ENCODE measurements at places on chromosomes 2 and 18.

GRCh38 chr2:127700527-127701192 lies 637 bp upstream of the SFT2D3 start:
- DNase-seq = no peak

DNA sequence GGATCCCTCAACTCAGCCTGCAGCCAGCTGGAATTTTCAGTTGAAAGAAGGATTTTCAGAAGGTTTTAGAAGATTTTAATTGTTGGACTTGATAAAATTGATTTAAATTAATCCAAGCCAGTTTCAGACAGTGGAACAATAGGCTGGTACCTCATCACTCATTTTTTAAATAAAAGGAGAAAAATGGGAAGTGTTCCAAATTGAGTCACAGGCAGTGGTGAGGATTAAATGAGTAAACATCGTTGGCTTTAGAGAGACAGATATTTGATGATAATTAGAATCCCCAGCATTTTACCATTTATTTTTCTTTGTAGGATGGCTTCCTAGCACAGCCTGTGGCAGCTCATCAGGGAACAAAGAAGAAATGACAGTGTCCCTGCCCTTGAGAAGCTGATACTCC lies 7.4 kb downstream of the CXCR4 start:
- no peak for DNase-seq

GRCh38 chr2:10086950-10087349 lies 6.7 kb upstream of the CYS1 start:
- DNase-seq = no peak

GRCh38 chr2:128472789-128473174 lies 154.1 kb upstream of the HS6ST1 start:
- DNase-seq = no peak

GRCh38 chr18:59813942-59814341 lies 85.9 kb upstream of the PMAIP1 start:
- DNase-seq = no peak

DNA sequence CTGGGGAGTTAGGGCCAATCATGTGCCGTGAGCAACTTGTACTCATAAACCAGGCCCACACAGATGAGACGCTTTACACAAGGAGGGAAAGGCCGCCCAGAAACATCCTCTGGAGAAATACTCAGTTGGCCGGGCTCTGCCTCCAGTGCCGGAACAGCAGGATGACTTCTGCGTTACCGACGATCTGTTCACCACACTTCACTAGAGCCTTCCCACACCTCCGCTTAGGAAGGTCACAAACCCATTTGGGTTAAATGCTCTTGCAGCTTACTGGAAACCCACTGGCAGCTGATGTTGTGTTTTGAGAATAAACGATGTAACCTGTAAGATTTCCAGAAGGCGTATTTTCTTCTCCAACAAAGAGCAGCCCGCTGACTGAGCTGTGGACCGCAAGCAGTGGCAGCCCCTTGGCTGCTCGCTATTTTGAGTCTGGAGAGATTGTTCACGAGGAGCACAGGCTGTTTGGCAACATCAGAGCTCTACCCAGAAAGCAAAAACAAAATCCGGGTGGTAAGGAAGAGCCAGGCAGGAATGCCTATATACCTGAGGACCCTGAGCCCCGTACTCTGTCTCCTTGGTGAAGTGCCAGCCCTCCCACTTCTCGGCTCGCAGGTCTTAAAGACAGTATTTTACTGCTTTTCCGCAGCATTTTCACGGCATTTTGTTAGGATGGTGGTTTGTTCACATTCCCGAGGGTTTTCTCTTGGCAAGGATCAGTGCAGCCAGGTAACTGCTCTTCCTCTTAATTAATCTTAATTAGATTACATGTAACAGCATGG lies 44.0 kb downstream of the COLEC12 start:
- peak; percentile 4 for DNase-seq

GRCh38 chr2:184728411-184728810 lies 130.1 kb downstream of the ZNF804A start:
- no peak for DNase-seq

DNA sequence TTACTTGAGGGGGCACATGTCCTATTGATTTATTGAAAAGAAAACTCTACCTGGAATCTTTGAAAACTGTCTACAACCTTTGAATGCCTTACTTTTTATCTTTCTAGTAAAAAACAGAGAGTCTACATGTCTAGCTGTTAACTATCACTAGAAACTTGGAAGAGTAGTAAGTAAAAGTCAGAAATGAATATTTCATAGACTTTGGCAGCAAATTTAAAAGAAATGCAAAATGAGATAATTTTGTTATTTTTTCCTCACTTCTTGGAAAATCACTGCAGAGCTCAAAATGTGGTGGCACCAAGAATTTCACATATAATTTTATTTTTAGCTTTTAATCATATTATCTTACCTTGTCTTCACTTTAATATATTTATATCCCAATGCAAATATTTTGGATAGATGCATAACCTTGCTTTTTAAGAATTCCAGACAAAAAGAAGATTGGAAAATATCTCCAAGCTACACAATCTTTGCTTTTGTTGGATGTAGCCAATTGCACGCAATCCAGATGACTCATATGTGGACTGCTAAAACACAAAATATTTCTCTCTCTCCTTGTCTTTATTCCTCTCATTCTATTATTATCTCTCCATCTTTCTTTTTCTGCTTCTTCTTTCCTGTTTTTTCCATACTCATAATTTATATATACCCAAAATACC lies 92.2 kb upstream of the DSEL start:
- no peak for DNase-seq

DNA sequence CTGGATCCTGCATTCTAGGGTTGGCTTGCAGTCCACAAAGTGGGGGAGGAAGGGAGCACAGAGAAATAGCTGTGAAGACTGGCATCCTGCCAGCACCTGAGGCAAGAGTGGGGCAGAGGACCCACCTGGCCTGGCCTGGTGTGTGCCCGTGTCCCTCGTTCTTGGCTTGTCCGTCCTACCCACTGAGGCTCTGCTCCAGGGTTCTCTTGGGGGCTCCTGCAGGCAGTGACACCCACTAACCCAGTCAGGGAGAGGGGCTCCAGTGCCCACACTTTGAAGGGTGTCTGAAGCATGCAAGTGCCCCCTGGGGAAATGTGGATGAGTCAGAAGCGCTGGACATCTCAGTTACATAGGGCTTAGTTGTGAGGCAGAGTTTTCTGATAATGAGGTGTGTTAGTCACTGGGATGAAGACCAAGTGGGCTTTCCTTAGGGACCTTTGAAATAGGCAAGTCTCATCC lies 79.4 kb downstream of the SLC4A3 start:
- no peak for DNase-seq

DNA sequence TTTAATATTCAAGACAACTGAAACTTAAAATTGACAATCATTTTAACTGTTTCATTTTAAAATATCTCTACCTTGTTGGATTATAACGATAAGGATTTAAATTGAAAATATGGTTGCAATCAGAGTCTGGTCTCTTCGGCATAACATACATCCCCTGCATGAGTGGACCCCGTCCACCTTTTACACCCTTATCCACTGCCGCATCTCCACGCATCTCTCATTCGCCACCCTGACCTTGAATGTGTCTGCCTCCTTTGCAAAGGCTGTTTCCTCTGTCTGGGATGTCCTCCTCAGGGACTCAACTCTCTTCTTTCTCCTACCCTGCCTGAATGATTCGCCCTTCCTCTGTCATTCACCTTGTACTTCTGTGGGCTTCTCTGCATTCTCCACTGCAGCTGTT lies 87.6 kb downstream of the SPATS2L start:
- DNase-seq = no peak

- no peak for DNase-seq
Measured at GRCh38 chr2:236241181-236242056, 22.8 kb downstream of the ASB18 start.

- no peak for DNase-seq
Measured at GRCh38 chr2:84327645-84328249, 131.3 kb downstream of the SUCLG1 start.

DNA sequence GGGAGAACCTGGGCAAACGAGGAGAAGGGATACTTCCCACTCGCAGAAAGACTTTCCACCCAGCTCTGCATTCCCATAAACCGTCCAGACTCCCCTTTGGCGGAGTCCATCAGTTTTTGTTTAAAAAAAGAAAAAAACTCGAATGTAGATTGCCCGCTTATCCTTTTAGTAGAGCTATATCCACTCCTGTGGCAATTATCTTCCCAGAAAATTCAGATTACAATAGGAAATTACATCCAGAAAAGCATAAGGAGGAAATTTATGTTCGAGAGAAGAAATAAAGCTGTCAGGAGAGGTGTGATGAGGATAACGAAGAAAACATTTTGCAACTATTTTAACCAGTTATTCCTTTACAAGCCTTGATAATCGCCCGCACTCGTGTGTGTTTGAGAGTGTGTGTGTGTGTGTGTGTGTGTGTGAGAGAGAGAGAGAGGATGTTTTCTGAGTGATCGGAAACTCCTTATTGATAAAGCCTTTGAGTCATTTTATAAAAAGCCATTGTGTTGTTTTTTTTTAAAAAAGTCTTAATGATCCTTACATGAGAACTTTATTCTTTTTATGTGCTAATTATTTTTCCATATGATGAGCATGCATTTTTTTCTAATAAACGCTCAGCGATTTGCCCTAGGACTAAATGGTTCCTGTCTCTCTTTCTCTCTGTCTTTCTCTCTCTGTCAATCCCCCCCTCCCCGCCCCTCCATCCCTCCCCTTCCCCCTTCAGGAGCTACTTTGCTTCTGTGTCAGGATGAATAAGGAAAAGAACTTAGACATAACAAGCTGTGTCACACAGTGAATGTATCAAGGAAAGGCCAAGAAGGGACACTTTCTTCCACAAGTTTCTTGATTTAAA lies 1.1 kb upstream of the PPP3R1 start:
- peak; percentile 20 for DNase-seq

DNA sequence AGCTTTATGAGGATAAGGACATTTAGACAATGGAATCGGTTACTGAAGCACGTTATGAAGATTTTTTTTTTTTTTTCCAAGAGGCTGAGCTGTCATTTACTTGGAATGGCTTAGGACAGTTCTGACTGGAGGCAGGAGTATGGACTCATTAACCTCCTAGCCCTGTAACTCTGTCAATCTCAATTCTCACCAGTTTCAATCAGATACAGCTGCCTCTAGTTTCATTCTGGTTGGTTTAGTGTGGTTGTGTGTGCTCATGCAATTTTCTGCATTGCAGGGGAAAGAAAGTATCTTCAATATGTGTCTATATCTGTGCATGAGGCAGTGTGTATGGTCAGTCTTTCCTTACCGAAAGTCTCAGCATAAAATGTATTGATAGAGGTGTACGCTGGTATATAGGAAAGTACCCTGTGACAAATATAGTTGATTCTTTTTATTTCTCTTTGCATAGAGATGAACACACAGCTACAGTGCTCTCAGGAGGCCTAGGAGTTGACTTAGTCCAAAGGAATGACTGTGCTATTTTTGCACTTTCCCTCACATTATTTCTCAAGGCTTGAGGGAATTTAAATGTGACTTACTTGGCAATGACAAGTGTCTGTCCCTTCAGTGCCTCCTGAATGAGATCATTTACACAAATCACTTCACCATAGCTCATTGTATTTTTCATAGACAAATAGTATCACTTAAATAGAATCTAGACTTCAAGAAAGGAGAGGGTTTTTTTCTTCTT lies 50.5 kb upstream of the GRB14 start:
- DNase-seq = no peak

DNA sequence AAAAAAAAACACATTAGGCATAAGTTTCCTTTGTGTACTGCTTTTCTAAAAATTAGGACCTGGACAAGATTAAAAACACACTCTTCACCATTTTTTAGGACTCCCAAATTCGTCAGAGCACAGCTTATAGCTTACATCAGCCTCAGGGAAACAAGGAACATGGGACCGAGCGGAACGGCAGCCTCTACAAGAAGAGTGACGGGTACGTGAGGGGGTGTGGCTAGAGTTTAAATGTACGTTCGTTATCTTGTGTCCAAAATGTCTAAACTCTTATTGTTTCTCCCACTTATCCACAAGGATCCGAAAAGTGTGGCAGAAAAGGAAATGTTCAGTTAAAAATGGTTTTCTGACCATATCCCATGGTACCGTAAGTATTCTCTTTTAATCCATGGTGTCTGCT lies 78.9 kb downstream of the ITGB1BP1 start:
- no peak for DNase-seq

- DNase-seq = no peak
Measured at GRCh38 chr2:112137516-112138158, 548 bp upstream of the FBLN7 start.

- DNase-seq = no peak
Measured at GRCh38 chr2:27566628-27567027, 16.2 kb upstream of the ZNF512 start.

- peak; percentile 63 for DNase-seq
Measured at GRCh38 chr2:49577041-49577440, 422.7 kb upstream of the FSHR start.

- no peak for DNase-seq
Measured at GRCh38 chr2:115634578-115634977, 1192.1 kb downstream of the DPP10 start.

GRCh38 chr2:66698091-66698490 lies 263.2 kb downstream of the MEIS1 start:
- no peak for DNase-seq

DNA sequence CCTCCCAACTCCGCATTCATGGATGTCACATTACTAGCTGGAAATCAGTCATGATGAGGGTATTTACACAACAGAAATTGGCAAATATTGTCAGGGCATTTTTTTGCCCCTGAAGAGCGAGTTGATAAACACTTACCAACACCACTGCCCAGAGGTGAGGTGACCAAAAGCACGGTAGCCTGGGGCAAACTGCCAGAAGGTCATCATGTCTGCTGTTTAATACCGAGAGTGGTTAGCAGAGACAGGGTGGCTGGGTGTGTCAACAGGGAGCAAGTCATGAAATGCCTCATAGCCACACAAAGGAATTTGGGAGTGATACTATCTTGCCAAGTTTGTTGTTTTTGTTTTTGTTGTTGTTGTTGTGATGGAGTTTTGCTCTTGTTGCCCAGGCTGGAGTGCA lies 37.0 kb upstream of the EPC2 start:
- DNase-seq = no peak

GRCh38 chr2:44926957-44927356 lies 14.5 kb upstream of the SIX3 start:
- no peak for DNase-seq

Measured in NCI-H524 (cell line).